ENCODE measurements at places on chromosomes 12 and 14. TPM values are rescaled to one million over a fixed set of nuclear protein-coding genes. Genes with fewer than 3 reads are reported as not detected.

MAP1LC3B2 gene
- 9.9 TPM for polyA plus RNA-seq

DNA sequence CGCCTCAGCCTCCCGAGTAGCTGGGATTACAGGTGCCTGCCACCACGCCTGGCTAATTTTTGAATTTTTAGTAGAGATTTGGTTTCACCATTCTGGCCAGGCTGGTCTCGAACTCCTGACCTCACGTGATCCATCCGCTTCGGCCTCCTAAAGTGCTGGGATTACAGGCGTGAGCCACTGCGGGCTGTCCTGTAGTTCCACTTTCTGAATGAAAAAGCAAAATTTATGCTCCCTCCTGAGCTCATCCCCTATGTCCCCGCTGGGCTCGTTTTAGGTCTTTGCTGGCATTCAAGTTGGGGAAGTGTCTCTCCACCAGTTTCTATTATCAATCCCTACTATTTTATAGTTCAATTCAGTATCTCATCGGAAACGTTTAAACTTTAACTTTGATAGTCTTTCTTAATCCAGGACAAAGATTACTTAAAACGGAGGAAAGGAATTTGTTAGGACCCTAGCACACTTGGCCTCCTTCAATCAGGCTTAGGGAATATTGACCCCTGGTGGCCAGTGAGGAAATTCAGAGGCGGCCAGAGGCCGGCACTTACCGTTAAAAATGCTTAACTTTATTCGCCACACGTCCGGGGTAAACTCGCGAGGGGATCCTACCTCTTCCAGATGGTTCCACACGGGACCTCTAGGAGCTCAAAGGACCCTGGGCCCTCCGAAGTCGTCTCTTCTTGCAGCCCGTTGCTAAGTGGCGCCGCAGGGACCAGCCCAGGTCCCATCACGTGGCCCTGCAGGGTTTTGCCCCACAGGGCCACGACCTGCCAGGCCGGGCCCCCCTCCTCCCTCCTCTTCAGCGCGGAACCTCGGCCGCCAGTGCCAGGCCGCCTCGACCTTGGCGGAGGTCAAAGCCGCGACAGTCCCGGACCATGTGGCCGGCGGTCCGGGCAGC is 11.4 kb upstream of the DNAL1 start:
- DNase-seq, result peak; percentile 59

GRCh38 chr12:2113119-2113912 is 60.5 kb downstream of the CACNA1C start:
- no peak for DNase-seq

DNA sequence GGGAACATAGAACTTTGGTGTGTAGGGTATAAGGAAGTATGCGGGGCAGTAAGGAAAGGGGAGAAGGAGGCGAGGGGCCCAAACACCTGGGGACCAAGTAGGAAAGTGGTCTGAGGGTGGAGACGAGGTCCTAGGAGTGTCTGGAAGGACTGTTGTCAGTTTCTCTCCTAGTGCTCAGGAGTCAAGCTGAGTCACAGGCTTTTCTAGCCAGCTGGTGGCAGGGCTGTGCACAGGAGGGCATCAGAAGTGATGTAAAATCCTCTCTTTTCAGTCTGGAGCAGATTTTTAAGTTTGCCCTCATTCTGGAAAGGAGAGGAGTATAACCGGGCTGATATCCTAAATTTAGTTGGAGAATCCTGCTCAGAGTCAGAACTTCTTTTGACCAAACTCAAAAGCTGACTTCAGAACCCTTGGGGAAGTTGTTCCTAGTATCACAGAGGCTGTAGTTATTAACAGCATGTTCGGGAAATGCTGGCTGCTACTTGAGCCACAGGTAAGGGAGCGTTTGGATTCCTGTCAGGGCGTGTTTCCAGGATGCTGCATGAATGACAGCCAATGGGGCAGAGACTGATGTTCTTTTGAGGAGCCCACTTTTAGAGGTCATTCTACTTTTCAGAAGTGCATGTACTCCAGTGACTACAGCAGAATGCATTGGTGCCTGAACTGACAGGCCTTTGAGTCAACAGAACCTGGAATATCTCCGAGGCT is 19.3 kb downstream of the ZNF664 start:
- no peak for DNase-seq

- DNase-seq, result no peak
Measured at GRCh38 chr12:96057986-96058553, 22.7 kb upstream of the LTA4H start.
